ENCODE measurements at places on chromosomes 2 and 18.

DNA sequence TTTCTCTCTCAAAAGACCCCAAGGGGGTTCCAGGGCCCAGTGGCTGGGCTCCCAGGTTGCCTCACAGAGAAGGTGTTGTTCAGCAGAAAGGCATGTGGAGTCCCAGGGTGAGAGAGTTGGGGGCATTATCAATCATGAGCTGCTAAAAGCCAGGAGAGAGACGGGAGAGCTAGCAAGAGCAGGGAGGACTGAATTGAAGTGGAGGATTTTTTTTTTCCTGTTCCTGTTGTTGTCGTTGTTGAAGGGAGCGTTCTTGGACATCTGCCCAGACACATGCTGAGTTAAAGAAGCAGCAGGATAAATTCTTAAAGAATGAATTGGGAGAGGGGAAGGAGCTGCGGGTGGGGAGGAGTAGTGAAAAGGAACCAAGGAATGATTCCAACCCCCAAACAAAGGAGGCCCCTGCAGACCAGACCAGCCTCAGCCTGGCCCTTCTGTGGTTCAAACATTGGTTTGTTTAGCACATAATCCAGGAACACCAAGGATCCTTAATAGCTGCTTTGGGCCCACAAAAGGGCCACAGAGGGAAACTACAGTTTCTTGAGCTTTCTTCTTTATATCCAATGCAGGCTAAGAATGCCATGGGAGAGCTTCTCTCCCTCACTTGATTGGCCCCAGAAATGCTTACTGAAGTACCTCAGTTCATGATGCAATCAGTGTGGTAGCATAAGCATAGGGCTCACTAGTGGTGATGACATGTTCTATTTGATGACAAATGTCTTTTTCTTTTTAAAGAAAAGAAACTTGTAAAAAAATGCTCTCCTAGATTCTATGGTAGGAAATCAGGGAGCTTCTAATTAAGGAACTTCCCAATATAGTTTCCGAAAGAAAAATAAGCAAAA is 146.0 kb downstream of the SETBP1 start:
- H3K36me3 ChIP-seq: no peaks in the 10 kb centered on the region
- H3K27me3 ChIP-seq: no peaks in the 10 kb centered on the region
- no peak overlapping the region for H3K4me3 ChIP-seq
- H3K4me1 ChIP-seq: no peaks in the 10 kb centered on the region

DNA sequence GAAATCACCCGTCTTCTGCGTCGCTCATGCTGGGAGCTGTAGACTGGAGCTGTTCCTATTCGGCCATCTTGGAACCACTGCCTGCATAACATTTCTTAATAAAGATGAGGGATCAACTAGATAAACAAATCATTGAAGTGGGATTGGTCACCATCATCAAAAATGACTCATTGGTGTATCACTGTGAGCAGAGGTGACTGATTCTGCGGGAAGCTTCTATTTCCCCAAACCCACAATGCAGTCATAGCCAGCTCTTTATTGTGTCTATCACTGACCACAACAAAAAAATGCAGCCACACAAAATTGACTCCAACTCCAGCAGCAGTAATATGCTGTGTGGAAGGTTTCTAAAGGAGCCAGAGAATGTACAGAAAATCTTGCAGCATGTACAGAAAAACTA is 630.7 kb upstream of the HS6ST1 start:
- DNase-seq: no peak
- H3K4me1 ChIP-seq: no peaks in the 10 kb centered on the region
- H3K27me3 ChIP-seq: no peaks in the 10 kb centered on the region
- H3K36me3 ChIP-seq: no peaks in the 10 kb centered on the region
- no peak overlapping the region for H3K4me3 ChIP-seq
- no peak overlapping the region for H3K27ac ChIP-seq

DNA sequence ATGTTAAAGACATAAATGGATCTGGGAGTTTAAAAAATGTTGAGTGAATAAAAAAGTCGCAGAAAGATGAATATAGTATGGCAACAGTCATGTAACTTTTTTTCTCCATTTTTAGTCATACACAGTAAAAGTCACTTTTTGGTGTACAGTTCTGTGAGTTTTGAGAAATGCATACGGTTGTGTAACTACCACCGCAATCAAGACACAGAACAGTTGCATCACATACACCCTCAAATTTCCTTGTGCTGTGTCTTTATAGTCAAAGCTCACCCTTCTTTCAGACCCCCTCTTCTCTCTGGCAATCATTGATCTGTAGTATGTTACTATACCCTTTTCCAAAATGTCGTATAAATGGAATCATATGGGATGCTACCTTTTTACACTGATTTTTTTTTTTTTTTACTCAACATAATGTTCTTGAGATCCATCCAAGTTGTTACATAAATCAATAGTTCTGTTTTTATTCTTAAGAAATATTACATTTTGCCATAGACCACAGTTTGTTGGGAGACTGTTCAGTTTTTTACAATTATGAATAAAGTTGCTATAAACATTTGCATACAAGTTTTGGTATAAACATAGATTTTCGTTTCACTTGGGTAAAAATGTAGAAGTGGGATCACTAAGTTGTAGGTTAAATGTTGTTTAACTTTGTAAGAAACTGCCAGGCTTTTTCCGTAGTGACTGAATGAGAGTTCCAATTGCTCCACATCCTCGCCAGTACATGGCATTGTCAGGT is 35.4 kb upstream of the AGFG1 start:
- no peaks in the 10 kb centered on the region for H3K4me1 ChIP-seq
- H3K4me3 ChIP-seq: no peak overlapping the region
- DNase-seq: no peak
- H3K36me3 ChIP-seq: no peaks in the 10 kb centered on the region
- H3K27ac ChIP-seq: no peak overlapping the region

- no peak overlapping the region for H3K27ac ChIP-seq
- H3K4me3 ChIP-seq: no peak overlapping the region
- H3K4me1 ChIP-seq: no peaks in the 10 kb centered on the region
- no peaks in the 10 kb centered on the region for H3K27me3 ChIP-seq
Measured at GRCh38 chr2:161315380-161315779, 7.2 kb downstream of the PSMD14 start.

- no peak for DNase-seq
- H3K4me3 ChIP-seq: no peak overlapping the region
- peaks cover 27% of the 10 kb centered on the region for H3K4me1 ChIP-seq
- H3K27me3 ChIP-seq: no peaks in the 10 kb centered on the region
- peaks cover 22% of the 10 kb centered on the region for H3K36me3 ChIP-seq
- no peak overlapping the region for H3K27ac ChIP-seq
Measured at GRCh38 chr18:13320891-13321425, 102.4 kb downstream of the LDLRAD4 start.

DNA sequence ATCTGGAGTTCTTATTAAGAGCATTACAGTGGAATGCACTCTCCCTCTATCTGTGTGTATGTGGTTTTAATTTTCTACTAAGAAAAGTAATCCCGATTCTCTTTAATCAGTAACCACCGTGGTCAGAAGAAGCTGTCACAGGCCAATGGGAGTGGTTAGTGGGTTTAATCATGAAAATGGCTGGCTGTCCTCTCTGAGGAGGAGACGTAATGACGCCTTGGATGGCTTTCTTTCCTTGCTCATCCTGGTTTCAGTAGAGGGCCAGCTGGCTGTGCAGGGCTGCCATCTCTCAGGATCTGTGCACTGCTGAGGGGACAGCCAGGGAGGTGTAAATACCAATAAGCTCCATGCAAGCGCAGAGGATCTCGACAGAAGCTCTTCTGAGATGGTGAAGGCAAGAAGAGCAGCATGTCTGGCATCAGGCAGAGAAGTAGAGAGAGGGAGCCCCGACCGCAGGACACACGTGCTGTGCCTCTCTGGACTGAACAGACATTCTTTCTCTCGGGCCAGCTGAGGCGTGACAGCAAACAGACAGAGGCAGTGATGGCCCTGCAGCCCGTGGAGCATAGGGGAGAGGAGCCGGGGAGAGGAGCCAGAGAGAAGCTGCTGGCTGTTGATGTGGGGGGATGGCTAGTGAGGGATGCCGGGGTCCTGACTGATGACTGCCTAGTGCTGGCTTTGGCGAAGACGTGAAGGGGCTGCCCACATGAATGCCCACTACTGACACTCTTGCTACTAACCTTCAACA is 65.1 kb upstream of the DAPL1 start:
- H3K27ac ChIP-seq: no peak overlapping the region
- H3K4me3 ChIP-seq: no peak overlapping the region
- H3K4me1 ChIP-seq: no peaks in the 10 kb centered on the region
- no peaks in the 10 kb centered on the region for H3K36me3 ChIP-seq

All from thymus (tissue), 14 donors.